CD8-positive, alpha-beta memory T cell (primary cell): ENCODE measurements at places on chromosomes 2 and 18. TPM values are rescaled to one million over a fixed set of nuclear protein-coding genes. Genes with fewer than 3 reads are reported as not detected.

GRCh38 chr2:207141386-207141785 is 24.4 kb downstream of the KLF7 start:
- no peaks in the 10 kb centered on the region for H3K36me3 ChIP-seq
- no peak overlapping the region for H3K27ac ChIP-seq
- H3K4me1 ChIP-seq = peaks cover 53% of the 10 kb centered on the region
- no peaks in the 10 kb centered on the region for H3K27me3 ChIP-seq
- no peak for DNase-seq

HJURP gene
- 37.9 TPM for total RNA-seq

DNA sequence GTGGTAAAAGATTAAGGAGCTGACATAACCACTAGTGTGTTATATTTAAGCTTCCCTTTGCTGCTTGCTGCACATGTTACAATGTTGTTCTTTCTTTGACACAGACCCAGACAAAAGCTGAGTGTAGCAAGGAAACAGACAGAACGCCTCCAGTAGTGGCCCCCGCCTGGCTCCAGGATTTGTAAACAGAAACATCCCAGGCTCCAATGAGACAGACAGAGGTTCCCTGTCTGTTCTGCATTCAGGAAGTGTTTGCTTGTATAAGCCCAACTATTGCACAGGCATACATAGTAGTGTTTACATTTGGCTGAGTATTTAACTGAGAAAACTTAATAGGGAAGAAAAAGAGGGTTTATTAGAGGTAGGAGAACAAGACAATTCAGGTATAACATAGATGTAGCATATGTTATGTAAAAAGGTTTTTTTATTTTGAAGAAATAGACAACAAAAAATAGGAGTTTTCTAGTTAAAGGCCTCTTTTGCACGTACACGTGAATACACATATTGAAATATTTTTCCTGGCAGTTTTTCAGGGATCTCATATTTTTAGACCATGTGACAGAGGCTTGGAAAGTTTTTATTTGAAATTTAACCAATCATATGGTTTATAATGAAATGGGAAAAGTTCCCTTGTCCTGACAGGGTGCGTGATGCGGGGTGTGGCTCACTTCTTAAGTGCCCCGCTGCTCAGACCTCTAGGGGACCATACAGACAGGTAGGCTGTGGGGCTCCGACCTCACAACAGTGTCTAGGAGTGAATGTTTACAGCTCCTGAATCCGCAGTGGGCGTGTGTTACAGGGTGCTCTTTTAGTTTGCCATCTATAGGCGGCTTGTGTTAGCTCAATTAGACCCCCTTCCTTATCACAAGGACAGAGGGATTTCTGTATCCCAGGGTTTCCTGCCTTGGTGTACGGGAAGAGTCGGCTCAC is 118.4 kb downstream of the BMPR2 start:
- H3K36me3 ChIP-seq = no peaks in the 10 kb centered on the region
- H3K27ac ChIP-seq = no peak overlapping the region
- no peaks in the 10 kb centered on the region for H3K27me3 ChIP-seq
- no peak for DNase-seq

GRCh38 chr2:205474741-205475415 is 207.4 kb upstream of the NRP2 start:
- H3K4me3 ChIP-seq = no peak overlapping the region
- H3K36me3 ChIP-seq = no peaks in the 10 kb centered on the region
- no peak overlapping the region for H3K27ac ChIP-seq

DNA sequence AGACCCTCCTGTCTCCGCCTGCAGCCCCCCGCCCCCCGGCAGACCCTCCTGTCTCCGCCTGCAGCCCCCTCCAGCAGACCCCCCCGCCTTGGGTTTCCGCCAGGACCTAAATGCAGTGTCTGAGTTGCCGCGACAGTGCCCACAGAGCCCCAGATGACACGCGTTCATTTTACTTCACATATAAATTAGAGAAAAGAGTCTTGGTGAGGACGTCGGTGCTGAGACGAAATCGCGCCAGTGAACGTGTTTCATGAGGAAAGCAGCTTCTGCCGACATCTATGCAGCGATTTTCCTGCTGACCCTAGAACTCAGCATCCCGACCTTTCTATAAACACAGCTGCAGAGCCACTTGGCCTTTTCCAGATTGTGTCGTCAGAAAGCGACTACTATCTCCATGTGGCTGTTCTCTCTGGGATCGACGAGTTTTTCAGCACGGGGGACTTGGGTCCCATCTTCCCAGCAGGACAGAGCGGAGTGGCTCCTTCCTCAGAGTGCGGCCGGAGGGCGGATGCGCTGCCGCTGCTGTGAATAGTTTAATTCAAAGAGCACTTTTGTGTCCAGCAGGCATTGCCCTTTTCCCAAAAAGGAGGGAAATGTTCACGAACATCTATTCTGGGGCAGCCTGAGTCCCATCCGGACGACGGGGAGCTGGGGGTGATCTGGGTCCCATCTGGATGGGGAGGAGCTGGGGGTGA is 136.7 kb downstream of the NFATC1 start:
- no peak overlapping the region for H3K27ac ChIP-seq
- H3K4me3 ChIP-seq = no peak overlapping the region
- H3K4me1 ChIP-seq = no peaks in the 10 kb centered on the region
- H3K27me3 ChIP-seq = no peaks in the 10 kb centered on the region
- H3K36me3 ChIP-seq = peaks cover 5% of the 10 kb centered on the region

OR6B2 gene
- not detected for total RNA-seq

GRCh38 chr2:223036790-223037444 is 15.1 kb upstream of the KCNE4 start:
- no peaks in the 10 kb centered on the region for H3K36me3 ChIP-seq
- no peaks in the 10 kb centered on the region for H3K27me3 ChIP-seq
- H3K4me3 ChIP-seq = no peak overlapping the region
- DNase-seq = no peak

GRCh38 chr2:118554616-118555015 is 292.8 kb downstream of the EN1 start:
- no peak for DNase-seq
- no peak overlapping the region for H3K4me3 ChIP-seq
- H3K27ac ChIP-seq = no peak overlapping the region
- no peaks in the 10 kb centered on the region for H3K27me3 ChIP-seq

DNA sequence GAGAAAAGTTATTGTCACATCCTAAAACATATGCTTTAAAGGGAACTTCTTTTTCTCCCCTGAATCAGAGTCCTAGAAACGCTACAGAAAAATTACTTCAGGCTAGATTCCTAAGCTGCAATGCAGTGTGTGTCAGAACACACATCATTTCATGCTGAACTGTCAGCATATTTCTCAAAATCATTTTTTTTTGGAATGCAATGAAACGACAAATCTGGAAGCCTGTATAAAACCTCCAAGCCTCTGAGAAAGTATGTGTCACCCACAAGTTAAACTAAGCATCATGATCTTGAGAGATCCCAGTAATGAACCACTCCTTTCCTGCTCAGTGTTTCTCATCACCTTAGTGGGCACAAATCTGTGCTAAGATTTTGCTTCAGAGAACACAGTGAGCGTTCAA is 276.2 kb downstream of the ZNF521 start:
- DNase-seq = no peak
- H3K36me3 ChIP-seq = no peaks in the 10 kb centered on the region

DNA sequence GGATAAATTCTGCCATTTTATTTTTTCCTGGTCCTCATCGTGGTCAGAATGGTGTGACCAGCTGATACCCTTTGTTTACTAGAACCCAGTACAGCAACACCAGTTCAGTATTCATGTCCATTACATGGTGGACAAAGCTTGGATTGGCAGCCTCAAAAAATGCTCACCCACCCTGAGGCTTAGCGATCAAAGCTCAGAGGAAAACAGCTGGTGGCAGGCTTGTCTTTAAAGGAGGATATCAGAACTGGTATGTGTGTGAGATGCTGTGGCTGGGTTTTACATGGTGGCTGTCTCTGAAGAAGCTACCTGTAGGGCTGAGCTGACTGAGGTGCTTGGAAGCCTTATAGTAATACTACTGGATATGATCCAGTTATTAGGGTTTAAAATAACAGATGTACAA is 471.1 kb upstream of the MEX3C start:
- H3K4me1 ChIP-seq = no peaks in the 10 kb centered on the region
- no peak overlapping the region for H3K27ac ChIP-seq
- no peak overlapping the region for H3K4me3 ChIP-seq
- no peaks in the 10 kb centered on the region for H3K36me3 ChIP-seq
- no peaks in the 10 kb centered on the region for H3K27me3 ChIP-seq
- DNase-seq = no peak

DNA sequence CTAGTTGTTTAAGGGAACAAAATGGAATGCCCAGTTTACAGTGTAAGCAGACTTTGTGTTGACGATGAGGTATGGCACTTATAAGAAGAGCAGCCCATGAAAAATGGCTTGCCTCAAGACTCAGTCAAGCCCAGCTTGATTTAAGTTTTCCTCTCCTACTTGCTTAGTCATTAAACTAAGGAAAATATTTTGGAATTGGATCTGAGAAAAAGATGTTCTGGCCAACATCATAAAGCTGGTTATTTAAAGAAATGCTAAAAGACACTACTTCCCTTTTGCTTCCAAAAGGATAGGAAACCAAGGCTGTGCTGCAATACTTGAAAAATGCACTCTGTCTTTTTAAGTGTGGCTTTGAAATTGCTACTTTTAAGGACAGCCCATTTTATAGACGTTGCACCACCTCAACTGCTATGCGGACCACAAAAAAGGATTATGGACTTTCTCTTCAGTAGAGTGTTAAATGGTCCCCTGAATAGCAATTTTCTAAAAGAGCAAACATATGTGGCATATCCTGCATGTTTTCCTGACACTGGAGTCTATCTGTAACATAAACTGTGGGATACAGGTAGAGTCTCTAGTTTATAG is 32.1 kb downstream of the CCDC141 start:
- no peak overlapping the region for H3K27ac ChIP-seq
- no peaks in the 10 kb centered on the region for H3K4me1 ChIP-seq
- no peaks in the 10 kb centered on the region for H3K36me3 ChIP-seq
- H3K27me3 ChIP-seq = no peaks in the 10 kb centered on the region

EN1 gene
- not detected for total RNA-seq

EHBP1 gene
- total RNA-seq = 22.7 TPM

SERPINB11 gene
- not detected for total RNA-seq
